ENCODE measurements at places on chromosomes 6 and 20.

DNA sequence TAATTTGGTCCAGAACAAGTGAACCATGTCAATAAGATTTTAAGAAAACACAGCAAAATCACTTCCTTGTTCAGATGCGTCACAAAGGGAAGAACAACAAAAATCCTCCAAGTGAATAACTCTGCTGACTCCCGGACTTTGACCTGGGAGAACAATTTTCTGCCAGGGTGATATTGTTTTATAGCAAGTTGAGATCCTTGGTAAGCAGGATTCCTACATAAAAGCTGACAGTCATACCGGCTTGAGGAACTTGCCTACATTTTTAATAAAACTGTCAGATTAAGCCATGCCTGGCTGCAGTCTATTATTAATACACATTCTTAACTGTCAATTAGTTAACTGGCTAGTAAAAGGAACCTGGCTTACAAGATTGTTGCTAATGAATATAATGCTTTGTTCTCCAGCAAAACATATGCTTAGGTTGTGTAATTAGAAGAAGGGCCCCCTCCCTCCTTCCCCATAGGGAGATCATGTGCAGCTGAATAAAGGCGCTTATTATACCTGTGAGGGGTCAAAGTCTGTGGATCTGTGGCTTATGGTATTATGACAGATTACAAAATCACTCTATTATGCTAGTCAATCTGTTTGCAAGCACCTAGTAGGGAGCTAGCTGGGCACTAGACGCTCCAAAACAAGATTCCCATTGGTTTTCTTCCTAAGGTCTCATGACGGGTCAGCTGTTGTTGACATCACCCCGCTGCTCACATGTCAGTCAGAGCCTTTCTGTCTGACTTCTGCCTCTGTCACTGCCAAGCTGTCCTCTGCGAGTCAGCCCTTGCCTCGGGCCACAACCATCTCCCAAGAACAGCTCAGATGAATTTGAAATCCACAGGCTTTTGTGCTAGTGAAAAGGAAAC lies 44.6 kb upstream of the SEC63 start:
- DNase-seq: no peak

GRCh38 chr20:7859356-7859802 lies 80.9 kb downstream of the HAO1 start:
- no peak for DNase-seq

GRCh38 chr6:104229057-104229456 lies 630.7 kb downstream of the HACE1 start:
- no peak for DNase-seq

DNA sequence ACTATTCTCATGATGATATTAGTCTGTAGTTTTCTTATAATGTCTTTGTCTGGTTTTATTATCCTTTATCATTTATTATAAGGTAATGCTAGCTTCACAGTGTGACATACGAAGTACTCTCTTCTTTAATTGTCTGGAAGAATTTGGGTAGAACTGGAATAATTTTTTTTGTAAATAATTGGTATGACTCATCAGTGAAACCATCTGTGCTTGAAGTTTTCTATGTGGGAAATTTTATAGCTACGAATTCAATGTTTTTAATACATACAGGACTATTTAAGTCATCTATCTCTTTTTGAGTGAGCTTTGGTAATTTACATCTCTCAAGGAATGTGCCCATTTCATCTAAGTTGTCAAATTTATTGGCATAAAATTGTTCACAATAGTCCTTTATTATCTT lies 86.3 kb downstream of the SOD2 start:
- no peak for DNase-seq

DNA sequence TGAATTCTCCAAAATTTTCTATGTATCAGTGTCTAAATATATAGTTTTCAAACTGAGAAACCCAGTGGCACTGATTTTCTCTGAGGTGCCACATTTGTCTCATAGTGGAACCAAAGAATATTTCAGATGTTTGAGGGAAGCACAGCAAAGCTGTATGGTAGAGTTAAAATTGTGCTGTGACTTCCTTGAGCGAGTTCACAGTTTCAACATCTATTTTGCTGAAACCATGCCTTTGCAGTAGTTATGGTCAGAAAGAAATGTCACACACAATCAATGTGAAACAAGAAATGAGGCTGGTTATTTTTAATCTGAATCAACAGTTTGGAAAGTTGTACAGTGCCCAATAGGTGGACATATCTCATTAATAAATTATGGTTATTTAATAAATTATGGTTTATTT lies 394.0 kb upstream of the SPTLC3 start:
- DNase-seq: no peak

DNA sequence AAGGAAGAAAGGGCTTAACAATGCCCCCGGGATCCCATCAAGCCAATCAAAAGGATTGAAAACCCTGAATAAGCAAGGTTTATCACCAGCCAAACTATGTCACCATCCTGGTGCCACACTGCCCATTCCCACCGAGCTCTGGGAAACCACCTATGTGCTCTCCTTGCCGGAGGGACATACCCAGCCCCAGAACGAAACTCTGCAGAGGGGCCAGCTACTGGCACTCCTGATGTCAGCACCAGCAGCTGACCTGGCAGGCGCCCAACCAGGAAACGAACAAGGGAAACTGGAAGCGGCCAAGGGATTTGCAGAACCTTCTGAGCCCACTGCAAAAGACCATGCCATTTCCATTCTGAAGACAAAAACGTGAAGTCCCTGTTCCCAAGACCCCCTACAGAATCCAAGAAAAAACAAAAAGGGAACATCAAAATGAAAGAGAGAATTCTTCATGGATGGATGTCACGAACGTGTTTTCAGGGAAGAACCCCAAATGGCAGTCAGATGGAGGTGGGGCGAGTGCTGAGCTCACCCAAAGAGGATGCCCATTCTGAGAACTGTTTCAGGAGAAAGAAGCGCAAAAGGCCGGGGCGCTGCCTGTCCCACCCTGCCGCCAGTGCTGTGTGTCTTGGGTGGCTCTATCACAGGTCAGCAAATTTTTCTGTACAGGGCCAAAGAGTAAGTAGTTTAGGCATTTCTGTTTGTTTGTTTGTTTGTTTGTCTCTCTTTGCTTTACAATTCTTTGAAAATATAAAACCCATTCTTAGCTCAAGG lies 305.2 kb downstream of the ESR1 start:
- no peak for DNase-seq

- DNase-seq: no peak
Measured at GRCh38 chr6:155128977-155129376, 133.9 kb downstream of the TIAM2 start.

- DNase-seq: no peak
Measured at GRCh38 chr6:81130969-81131368, 621.5 kb downstream of the TENT5A start.

DNA sequence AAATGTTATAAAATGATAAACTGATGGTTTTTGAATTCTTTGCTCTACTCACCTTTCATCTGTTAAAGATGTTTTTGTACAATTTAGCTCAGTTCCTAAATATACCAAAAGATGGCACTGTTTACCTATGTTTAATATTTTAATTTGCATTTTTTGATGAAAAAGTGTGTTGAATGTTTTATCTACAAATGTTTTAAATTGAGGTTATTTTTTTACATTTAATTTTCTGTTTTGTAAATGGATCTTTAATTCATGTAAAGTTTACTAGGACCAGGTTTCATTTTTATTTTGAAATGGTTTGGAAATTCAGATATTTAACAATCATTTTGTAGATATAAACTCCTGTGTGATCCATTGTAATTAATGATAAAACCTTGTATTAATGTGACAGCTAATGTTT lies 30.0 kb downstream of the CDKAL1 start:
- DNase-seq: peak; percentile 38

GRCh38 chr6:105769987-105770386 lies 316.1 kb upstream of the PRDM1 start:
- no peak for DNase-seq

DNA sequence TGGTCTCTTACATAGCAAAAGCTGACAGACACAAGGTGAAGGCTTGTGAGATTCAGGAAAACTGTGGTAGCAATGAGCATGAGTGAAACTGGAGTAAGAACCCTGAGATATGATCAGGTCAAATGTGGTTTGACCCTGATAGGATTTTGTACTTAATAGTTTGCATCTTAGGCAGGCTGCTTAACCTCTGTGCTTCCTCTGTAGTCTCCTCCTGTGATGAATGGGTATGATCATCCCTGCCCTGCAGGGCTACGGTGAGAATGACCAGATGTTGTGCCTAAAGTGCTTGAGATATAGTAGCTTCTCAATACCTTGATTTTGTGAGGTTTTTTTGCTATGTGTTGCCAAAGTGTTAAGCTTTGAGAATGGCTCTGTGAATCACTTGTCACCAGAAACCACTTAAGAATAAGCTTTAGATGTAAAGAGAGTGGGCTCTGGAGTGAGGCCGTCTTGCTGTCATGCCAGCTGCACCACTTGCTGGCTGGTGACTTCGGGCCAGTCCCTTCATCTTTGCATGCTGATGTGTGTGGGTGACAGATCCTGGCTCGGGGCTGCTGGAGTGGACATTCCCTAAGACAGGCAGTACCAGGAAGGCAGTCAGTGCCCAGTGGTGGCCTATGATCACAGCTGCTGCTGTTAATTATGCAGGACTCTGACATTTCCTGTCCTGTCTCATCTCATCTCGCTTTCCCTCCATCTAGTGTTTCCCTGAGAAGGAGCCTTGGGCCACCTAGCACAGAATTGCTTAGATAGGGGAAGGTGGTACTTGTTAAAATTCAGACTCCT lies 254.7 kb downstream of the NFATC2 start:
- DNase-seq: no peak

DNA sequence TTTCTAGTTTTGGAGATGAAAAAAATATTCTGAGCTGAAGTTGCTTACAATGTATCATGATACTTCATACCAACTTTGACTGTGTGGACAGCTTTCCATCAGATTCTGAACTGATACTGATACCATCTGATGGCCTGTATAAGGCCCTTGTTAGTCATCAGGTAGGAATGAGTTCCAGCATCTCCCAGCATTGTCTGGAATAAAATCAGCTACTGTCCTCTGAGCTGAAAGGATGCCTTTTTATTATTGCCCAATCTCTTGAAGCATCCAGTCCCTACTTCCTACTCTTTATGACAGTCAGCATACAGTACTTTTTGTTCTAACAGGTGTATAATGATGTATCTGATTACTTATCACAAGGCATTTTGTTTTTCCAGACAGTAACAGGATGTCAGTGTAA lies 70.6 kb upstream of the EYA4 start:
- DNase-seq: no peak

DNA sequence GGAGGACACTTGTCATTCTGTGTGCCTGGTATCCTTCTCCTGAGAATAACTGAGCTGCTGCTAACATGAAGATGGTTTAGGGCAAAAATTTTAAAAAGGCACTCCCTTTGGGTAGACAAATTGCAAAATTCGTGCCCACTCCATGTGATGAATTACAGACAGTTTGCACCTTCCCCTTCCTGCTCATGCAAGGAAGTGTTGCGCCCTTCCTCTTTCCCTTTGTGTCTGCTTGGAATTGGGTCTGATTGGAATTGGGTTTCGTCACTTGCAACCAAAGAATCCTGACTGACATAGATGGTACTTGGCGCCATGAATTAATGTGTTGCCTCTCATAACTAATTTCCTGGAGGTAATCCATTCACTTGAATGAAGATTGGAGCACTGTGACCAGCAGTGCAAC lies 62.3 kb upstream of the SHLD1 start:
- DNase-seq: no peak

GRCh38 chr6:56151609-56152224 lies 95.7 kb downstream of the COL21A1 start:
- DNase-seq: no peak

- no peak for DNase-seq
Measured at GRCh38 chr6:101879782-101880181, 486.3 kb downstream of the GRIK2 start.

- no peak for DNase-seq
Measured at GRCh38 chr6:1348675-1349074, 36.8 kb downstream of the FOXQ1 start.

- peak; percentile 22 for DNase-seq
Measured at GRCh38 chr20:63947638-63948456, 8.4 kb downstream of the UCKL1 start.

GRCh38 chr6:11848852-11849731 lies 70.5 kb upstream of the ADTRP start:
- no peak for DNase-seq

GRCh38 chr6:87669051-87669450 lies 33.0 kb downstream of the AKIRIN2 start:
- DNase-seq: no peak

DNA sequence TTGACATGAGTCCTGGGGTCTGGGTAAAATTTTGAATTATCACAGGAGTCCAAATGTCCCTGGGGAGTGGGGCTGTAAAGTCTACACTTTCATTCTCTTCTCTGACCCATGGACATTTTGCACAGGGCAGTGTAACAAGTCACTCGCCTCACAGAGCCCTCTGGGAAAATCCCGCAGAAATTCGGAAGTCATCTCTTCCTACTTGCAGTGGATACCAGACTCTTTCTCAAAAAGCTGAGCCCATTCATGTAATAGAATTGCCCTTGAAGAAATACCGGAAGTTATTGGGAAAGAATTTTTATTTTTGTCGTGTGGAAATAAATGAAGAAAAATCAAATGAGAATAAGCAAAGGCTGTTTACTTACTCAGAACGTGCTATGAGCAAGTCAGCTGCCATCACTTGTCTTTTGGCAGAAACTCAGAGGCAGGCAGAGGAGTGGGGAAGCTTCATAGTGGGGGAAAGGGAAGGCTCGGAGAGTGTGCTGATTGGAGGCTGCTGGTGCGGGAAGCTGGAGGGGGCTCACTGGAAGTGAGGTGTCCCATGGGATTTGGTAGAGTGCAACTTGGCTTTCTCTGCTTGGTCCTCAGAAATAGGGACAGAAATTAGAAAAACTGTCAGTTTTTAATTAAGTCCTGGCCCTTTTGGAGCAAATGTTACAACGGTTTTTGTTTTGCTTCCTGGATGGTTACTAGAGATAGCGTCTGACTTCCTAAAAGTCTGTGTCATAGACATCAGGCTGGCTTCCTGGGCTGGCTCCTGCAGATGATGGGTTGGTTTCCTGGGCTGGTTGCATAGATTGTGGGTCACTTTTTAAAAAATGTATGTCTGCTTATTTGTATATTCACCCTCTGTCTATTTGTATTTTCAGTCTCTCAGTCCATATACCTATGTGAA lies 79.8 kb upstream of the EEF1E1 start:
- DNase-seq: no peak

GRCh38 chr6:86107985-86108384 lies 465.3 kb upstream of the SYNCRIP start:
- DNase-seq: no peak

DNA sequence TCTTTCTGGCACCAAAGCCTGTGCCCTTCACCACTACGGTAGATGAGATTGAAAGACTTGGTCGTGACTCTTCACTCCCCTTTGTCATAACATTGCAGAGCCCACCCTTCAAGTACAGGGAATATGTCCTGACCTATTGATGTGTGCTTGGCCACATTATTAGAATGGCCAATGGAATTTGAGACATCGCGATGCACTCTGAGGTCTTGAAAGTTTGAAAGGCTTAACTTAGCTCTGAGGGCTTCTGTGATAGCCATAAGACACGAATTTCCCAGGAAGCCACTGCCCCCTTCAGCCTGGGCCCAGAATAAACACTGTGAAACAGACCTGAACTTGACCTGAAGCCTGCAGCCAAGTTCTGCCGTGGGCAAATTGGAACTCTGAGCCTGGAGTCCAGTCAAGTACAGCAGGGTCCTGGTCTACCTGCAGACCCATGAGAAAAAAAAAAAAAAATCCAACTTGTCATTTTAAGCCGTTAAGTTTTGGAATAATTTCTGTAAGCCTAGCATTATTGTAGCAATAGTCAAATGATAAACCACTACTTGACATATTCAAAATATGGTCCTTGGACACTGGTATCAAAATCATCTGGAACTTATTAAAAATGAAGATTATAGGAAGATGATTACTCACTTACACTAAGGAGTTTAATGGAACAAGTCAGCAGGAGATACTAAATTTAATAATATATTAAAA lies 36.9 kb upstream of the TRAF3IP2 start:
- peak; percentile 21 for DNase-seq

Measured in CD4-positive, alpha-beta T cell treated with Interleukin-2 at 100 ng/mL for 4 hours (primary cell).